ENCODE measurements at places on chromosomes 13 and 19.
A peak's percentile ranks its signal among the peaks of the same experiment; 100 is the strongest.

DNA sequence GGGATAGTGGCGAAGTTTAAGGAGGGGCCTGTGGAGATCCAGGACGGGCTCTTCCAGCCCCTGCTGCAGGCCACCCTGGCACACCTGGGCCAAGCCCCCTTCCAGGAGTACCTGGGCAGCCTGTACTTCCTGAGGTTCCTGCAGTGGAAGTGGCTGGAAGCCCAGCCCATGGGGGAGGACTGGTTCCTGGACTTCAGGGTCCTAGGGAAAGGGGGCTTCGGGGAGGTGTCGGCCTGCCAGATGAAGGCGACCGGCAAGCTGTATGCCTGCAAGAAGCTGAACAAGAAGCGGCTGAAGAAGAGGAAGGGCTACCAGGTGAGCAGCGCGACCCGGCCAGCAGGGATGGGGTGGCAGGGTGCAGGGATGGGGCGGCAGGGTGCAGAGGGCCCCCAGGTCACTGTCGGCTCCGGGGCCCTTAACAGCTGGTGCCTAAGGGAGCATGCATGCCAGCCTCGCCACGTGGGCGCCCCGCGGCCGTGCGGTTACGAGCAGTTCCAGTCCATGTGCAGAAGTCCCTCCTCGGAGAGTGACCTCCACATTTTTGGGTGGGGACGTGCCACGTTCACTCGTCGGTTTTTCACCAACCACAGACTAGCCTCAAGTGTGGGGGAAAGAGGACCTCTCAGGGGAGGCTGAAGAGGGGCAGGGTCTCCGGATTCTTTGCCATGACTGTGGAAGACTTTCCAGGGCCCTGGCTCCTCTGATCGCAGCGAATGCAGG, 912 bp downstream of the GRK1 start:
- no peak for DNase-seq

DNA sequence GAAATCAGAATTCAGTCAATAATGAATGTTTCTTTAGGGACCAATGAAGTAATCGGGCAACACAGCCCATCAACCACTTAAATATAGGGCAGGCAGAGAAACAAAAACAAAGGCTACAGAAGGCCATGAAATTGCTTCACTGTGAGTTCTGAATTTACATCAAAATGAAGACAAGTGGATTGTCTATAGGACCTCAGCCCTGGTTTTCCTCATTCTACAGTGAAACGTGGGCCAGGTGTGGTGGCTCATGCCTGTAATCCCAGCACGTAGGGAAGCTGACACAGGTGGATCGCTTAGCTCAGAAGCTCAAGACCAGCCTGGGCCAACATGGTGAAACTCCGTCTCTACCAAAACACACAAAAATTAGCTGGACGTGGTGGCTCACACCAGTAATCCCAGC, 416.0 kb downstream of the KLF12 start:
- no peak for DNase-seq

- no peak for DNase-seq
Observed at GRCh38 chr13:103303078-103303651, 236.9 kb upstream of the SLC10A2 start.

DNA sequence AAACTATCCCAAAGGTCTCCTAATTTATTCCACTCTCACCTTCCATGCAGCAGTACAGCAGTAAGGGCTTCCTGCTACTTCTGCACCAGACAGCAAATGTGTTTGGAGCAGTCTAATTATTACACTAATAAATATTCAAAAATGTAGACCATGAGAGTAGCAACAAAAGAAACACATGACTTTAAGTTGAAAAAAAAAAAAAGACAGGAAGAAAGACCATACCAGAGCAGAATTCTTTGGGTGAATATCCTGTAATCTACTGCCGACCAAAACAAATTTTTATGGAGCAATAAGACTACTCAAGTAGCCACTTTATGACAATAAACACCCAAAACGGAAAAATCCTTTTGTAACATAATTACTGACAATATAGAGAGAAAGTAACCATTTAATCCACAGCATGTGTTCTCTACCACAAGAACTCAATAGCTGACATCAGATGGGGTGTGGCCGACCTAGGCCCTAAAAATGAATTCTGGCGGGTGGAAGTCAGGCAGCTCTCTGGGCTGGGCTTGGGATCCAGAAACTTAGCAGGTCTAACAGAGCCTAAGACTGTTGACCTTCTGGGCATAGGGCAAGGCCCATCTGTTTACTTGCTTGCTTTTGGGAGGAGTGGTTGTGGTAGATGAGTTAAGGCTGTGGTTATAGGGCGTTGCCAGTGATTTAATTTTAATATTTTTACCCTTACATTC, 4.6 kb downstream of the KLF12 start:
- DNase-seq = no peak

DNA sequence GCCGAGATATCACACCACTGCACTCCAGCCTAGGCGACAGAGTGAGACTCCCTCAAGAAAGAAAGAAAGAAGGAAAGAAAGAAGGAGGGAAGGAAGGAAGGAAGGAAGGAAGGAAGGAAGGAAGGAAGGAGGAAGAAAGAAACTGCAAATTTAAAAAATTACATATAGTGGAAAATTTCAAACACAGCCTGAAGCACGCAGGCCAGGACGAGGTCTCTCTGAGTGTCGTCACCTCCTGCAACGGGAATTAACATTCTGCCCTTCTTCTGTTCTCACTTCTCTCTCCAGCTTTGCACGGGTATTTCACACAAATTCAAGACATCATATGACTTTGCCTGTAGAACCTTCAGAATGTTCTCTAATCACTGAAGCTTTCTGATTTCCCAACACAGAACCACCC, 108.2 kb downstream of the GNG7 start:
- no peak for DNase-seq

- no peak for DNase-seq
Observed at GRCh38 chr19:28898249-28898648, 314.7 kb downstream of the UQCRFS1 start.

GRCh38 chr13:38537051-38537450, 149.8 kb upstream of the FREM2 start:
- DNase-seq = no peak

- DNase-seq = peak; percentile 27
Observed at GRCh38 chr13:91946498-91947070, 548.2 kb downstream of the GPC5 start.

DNA sequence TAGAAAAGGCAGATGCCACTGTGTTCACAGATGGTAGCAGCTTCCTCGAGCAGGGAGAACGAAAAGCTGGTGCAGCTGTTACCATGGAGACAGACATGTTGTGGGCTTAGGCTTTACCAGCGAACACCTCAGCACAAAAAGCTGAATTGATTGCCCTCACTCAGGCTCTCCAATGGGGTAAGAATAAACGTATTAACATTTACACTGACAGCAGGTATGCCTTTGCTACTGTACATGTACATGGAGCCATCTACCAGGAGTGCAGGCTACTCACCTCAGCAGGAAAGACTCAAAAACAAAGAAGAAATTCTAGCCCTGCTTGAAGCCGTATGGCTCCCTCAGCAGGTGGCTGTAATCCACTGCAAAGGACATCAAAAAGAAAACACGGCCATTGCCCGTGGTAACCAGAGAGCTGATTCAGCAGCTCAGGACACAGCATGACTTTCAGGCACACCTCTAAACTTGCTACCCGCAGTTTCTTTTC, 197.7 kb downstream of the ZNF737 start:
- no peak for DNase-seq

GRCh38 chr19:7197760-7198696, 96.2 kb downstream of the INSR start:
- peak; percentile 94 for DNase-seq

DNA sequence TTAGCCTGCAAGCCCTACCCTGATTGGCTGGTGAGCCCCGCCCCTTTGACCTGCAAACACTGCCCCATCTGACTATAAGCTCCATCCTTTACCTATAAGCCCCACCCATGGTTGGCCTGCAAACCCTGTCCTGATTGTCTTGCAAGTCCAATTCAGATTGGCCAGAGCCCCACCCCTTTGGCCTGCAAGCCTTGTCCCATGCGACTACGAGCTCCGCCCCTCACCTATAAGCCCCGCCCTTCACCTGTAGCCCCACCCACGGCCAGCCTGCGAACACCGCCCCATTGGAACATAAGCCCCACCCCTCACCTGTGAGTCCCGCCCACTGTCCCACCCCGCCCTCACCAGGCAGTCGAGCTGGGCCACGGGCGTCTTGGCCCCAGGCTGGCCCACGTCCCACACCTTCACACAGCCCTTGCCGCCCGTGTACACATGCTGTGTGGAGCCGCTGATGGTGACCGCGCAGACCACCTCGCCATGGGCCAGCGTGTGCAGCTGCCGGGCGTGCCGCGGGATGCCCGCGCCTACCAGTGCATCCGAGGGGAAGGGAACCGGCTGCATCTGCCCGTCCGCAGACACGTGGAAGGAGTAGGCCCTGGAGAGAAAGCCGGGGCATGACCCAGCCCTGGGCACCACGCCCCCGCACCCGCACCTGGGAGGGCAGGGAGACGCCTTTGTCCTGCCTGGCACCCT, 22.9 kb downstream of the TLE2 start:
- no peak for DNase-seq

DNA sequence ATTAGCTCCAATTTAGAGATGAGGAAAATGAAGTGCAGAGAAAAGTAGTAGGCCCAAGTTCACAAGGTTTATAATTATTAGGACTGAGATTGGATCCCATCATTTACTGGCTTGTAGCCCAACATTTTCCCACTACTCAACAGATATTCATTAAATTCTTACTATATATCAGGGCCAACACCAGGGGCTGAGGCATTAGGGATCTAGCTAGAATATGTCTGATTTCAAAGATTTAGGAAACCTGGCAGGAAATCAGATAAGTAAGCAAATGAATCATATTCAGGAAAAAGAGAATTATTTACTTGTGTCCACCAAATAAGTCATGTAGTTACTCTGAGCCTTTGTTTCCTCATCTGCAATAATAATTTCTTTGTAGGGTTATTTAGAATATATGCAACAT, 94.3 kb downstream of the OXGR1 start:
- DNase-seq = no peak

DNA sequence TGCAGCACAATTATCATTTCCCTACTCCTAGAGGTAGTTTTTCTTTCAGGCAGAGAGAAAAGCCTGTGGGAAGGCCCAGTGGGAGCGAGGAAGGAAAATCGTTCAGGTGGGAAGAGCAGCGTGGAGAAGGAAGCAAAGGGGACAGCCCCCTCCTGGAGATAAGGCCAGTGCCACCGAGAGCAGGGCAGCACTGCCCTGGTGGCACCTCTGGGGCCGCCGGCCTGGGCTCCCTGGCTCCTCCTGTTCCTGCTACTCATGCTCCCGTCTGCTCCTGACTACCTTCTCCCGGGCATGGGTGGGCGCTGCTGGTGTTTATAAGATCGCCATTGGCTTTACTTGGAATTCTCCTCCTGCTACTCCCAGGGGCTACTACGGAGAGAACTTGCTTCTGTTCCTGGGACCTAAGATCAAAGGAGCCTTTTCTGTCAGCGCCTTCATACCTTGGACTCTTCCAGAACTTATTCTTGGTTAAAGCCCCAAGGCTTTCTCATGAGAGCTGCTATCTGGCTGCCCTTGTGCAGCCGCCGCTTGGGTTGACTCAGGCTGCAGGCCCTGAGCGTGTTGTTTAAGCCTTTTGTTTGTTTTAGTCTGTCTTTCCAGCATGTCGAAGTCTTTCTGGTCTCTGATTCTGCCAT, 3.7 kb upstream of the FLT1 start:
- DNase-seq = no peak

DNA sequence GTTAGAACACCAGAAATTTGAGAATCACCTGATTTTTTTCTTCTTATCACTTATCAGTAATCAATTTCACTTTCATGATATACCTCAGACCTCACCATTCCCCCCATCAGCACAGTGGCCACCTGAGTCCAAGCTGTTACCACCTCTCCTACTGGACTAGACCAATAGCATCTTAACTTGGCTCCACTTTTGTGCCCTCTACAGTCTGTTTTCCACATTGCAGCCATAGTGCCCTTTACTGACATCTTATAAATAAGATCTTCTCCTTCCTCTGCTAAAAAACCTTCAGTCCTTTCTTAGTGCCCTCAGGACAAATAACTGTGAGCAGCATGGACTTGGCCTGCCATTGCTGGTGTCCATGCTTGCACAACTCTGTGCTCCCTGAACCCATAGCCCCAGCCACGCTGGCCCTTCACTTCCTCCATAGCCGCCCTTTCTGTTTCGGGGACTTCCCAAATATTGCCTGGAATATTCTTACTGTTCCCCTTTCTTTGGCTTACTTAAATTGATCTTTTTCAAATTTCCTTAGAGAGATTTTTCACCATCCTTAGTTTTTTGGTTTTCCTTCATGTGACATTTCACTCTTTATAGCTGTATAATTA, 380.8 kb downstream of the LMO7 start:
- peak; percentile 25 for DNase-seq

DNA sequence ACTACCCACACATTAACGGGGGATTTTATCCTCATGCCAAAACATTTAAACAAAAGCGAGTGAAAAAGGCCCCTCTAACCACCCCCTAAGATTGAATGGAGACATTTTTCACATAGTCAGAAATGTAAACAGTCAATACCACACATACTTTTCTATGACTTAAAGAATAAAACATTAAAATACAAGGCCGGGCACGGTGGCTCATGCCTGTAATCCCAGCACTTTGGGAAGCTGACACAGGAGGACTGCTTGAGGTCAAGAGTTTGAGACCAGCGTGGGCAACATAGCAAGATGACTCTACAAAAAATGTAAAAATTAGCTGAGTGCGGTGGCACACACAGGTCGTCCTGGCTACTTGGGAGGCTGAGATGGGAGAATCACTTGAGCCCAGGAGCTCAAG, 47.3 kb downstream of the MPHOSPH8 start:
- DNase-seq = no peak

- DNase-seq = peak; percentile 91
Observed at GRCh38 chr13:111209613-111210012, 94.5 kb downstream of the ARHGEF7 start.

GRCh38 chr19:4256563-4256962, 9.7 kb downstream of the YJU2 start:
- DNase-seq = no peak

DNA sequence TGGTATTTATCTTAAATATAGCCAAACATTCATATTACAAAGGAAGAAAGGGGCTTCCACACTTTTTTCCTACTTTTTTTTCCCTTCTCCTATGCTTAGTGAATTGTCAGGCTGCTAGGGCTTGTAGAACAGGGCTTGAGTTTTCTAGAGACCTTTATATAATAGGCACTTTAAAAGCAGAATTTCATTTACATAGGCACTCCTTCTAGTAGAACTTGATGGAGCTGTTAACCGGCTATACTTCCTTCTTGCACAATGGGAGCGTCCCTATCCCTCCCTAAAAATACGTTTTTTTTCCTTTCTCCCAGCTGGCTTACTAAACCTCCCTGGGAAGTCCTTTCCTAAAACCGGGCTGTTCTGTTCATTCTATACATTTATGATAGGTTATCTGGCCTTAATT, 1.1 kb downstream of the TRIM13 start:
- DNase-seq = no peak

DNA sequence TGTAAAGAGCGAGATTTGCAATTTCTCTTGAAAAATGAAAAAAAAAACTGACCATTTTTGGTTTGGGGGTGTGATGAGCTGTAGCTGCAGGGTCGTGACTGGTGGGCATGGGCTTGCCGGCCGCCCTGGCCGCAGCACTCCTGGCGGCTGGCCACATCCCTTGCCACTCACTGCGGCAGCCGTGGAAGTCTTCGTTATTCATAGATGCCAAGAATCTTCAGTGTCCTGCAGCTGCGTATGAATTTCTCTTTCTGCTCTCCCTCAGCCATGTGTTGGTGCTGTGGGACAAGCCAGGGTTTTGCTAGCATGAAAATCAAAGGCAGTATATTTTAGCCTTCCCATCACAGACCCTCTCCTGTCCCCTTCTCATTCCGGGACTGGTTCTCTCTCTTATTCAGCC, 151.7 kb upstream of the TSHZ3 start:
- peak; percentile 5 for DNase-seq

All from globus pallidus (tissue), 1 donor.